ENCODE measurements at places on chromosomes 7 and 10. TPM values are rescaled to one million over a fixed set of nuclear protein-coding genes. Genes with fewer than 3 reads are reported as not detected.

Gene FAM221A
- total RNA-seq = 3.0 TPM

Gene SYT15B
- not detected for total RNA-seq

Gene VWA2
- 0.08 TPM for total RNA-seq

Gene OR2A1
- 0.08 TPM for total RNA-seq

Gene CYP2C9
- total RNA-seq = not detected

Gene AKR1D1
- not detected for total RNA-seq

Gene GIMAP4
- total RNA-seq = not detected

Gene ACHE
- not detected for total RNA-seq

Gene CALHM1
- total RNA-seq = not detected

Gene ELFN1
- total RNA-seq = 0.08 TPM

Gene LYZL2
- not detected for total RNA-seq

Gene C10orf105
- total RNA-seq = under 0.01 TPM

Gene GNAT3
- total RNA-seq = not detected

Gene CABCOCO1
- 0.60 TPM for total RNA-seq

Gene RSU1
- total RNA-seq = 56.3 TPM

Gene TNPO3
- 46.0 TPM for total RNA-seq

Gene EPDR1
- 76.3 TPM for total RNA-seq

Gene CC2D2B
- total RNA-seq = under 0.01 TPM

Gene PNLIP
- not detected for total RNA-seq

Gene SORCS1
- not detected for total RNA-seq

Gene FAM171A1
- 10.1 TPM for total RNA-seq

Gene COBL
- total RNA-seq = not detected

Gene ZNF92
- total RNA-seq = 1.3 TPM

Gene LIPJ
- not detected for total RNA-seq

Gene BHLHA15
- total RNA-seq = not detected

Gene ITIH5
- total RNA-seq = 0.08 TPM

Gene SPDYE9
- not detected for total RNA-seq

Gene CLDN4
- 0.23 TPM for total RNA-seq

Gene TMEM213
- total RNA-seq = not detected

Gene LFNG
- 2.1 TPM for total RNA-seq

Gene SLC26A3
- total RNA-seq = not detected

Gene MKX
- 0.08 TPM for total RNA-seq

Gene CCL24
- total RNA-seq = not detected
